Femur (tissue), 1 donor: ENCODE measurements at places on chromosomes 1 and 21.

DNA sequence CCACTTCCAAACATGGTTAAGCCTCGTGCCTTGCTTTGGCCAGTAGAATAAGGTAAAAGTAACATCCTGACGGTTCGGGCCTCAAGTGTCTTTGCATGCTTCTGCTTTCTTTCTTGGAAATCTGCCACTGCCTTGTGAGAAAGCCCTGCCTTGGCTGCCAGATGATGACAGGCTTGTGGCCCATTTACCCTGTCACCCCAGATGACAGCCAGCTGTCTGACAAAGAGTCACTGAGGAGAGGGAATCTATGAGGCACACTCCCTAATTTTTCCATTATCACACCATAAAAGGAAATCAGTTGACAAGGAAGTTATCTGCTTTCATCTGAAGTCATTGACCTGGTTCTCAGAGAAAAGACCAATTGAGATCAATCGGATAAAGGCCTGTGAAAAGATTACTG lies 199.8 kb downstream of the USH2A start:
- DNase-seq: no peak

- no peak for DNase-seq
These were observed 59.4 kb downstream of the CAPN9 start for GRCh38 chr1:230806552-230806951.

DNA sequence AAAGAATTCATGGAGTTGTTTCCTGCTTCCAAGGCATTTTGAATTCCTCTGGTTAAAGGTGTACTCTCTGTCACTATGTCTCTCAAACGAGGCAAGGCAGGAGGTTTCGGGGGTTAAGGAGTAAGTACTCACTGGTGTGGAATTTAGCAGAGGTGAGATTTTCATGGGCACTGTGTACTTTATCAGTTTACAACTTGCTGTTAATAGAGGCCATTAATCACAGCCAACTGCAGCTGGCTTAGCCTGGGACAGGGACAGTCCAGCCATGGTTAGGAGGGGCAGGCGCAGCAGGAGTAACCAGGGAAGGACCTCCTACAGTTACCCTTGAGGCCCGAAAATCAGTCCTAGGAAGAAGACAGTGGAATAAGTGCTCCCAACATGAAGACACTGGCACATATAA lies 18.1 kb upstream of the TMEM9 start:
- peak; percentile 40 for DNase-seq

DNA sequence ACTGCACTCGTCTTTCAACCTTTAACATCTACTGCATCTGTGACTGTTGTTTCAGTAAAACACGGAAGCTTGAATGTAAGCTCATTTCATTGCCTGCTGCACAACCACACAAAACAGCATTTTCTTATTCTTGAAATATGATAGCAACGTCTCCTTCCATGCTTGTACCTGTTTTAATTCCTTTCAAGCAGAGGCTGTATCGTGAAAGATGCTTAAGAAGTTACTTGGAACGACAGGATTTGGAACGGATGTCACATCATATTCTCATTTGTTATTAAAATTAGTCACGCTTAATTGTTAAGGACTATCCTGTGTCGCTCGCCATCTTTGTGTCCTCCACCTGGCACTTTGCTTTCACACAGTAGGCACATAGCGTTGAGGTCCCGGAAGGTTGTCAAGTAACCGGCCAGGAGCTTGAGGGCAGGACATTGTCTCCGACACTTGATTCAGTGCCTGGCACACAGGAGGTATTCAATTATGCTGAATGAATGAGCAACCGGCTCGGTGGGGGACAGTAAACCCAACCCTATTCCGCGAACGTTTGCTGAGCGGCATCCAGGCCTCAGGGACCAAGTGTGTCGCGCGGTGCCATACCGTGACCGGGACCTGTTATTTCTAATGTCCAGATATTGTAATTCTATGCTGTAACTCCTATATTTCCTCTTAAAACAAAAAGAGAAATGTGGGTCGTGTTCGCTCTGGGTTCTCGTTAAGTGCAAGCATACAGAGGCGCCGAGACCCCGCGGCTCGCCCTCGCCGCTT lies 499 bp upstream of the SH3GLB1 start:
- no peak for DNase-seq

DNA sequence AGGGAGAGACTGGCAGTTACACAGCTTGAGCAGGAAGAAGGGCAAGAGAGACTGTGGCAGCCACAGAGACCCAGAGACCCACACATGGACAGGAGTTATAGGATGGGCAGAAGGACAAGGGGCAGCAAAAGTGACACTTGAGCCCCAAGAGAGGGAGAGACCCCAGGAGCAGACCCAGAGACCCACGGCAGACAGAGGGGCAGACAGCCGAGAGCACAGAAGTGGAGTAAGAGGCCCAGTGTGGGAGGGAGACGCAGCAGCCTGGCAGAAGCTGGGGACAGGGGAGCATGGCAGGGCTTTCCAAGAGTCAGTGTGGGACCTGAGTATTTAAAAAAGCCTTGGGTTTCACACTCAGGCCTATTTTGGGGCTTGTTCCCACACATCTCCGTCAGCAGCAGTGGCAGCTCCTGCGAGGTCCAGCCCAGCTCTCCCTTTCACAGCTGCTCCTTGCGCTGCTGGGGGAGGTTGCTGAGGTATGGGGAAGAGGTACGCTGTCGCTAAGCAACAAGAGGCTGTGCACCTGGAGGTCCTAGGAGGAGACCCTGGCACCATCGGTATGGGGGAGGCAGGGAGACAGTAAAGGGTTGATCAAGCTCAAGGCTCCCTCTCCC lies 9.0 kb upstream of the MEF2D start:
- no peak for DNase-seq

DNA sequence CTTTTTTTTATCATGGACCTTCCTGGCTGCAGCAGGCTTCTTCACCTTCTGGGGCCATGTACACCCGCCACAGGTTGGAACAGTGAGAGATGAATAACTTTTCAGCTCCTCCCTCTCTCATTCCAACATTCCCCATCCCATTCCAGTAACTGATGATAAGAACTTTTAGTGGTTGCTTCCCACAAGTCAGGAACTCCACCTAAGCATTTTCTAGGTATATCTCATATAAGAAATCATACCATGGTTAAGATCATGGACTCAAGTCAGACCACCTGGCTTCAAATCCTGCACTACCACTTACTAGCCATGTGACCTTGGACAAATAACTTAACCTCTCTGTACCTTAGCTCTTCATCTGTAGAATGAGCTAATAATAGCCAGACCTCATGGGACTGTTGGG lies 42.5 kb upstream of the RGS8 start:
- no peak for DNase-seq

GRCh38 chr21:31132574-31133242 lies 94.4 kb upstream of the KRTAP19-8 start:
- DNase-seq: peak; percentile 52

DNA sequence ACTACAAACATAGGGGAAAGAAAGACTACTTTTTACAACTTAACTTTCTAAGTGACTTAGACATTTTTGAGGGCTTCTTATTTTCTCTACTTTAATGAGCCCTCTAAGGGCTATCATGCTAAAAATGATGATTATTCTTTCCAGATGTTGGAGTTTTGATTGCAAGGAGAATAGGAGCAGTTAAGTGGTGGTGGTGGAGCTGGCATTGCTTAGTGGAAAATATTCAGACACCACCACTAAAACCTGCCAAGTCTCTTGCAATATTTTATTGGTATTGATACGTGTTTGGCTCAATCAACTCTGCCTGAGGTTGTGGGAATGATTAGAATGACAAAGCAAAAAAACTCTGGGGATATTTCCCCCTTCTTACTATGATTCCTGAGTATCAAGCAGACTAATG lies 82.6 kb upstream of the PTGFR start:
- peak; percentile 60 for DNase-seq
